Central memory CD4-positive, alpha-beta T cell (primary cell): ENCODE measurements at places on chromosomes 13 and 19.

- no peak for DNase-seq
Observed at GRCh38 chr13:42649141-42649540, 75.2 kb downstream of the TNFSF11 start.

DNA sequence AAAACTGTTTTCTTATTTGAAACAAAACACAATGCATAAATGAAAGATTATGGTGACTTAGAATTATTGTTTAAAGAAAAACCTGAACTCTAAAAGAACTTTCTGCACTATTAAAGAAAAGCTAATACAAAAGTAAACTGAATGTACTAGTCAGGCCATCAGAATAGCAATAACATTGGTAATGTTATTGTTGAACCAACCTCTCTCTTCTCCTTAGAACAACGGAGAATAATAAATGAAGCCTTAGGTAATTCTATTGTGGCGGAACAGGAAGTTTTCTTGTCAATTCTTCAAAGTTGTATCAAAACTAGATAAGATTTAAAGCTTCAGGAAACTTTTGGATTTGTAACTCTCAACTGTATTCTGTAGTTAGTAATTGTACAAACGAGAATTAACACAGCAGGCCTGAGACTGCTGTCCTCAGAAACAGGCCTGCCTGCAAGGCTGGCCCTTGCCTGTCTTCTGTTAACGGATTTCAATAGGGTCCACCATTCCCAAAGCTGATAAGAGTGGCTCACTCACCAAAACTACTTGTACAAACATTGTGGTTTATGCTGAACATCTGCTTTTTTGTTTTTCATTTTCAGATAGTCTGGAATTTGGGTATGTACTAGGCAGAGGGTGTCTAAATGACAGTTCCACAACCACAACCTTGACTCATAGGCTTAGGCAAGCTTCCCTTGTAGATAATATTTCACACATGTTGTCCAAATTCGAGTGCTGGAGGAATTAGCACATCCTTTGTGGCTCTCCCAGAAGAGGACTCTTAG lies 825.8 kb downstream of the GPC5 start:
- no peak for DNase-seq

DNA sequence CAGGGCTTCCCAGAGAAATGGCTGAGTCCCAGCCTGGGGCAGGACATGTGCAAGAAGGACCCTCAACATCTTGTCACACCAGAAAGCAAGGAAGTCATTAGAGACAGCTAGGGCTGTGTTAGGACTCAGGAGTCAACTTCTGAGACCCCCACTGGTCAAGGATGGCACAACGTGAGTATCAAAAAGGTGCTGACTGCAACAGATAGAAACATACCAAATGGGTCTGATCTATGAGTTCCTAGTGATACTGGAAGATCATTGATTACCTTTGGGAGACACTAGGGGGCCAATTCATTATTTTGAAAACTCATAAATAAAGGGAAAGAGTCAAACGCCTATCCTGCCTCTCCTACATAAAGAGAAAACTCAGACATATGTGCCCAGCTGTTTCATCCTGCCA lies 73.5 kb upstream of the GJB6 start:
- DNase-seq, result no peak

DNA sequence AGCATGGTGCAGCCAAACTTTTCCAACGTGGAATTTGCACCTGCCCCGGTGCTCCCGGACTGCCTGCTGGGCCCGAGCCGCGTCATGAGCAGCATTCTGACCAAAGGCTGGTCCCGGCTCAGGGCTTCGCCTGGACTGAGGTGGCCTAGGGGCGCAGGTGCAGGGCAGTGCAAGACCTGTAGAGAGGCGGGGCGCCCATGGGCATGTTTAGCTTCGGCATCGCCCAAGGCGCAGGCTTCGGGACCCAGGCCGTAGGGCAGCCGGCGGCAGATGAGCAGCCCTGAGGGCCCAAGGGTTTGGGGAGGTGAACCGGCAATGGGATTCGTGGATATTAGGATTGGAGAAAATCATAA lies 23.8 kb downstream of the LRFN3 start:
- DNase-seq, result no peak

DNA sequence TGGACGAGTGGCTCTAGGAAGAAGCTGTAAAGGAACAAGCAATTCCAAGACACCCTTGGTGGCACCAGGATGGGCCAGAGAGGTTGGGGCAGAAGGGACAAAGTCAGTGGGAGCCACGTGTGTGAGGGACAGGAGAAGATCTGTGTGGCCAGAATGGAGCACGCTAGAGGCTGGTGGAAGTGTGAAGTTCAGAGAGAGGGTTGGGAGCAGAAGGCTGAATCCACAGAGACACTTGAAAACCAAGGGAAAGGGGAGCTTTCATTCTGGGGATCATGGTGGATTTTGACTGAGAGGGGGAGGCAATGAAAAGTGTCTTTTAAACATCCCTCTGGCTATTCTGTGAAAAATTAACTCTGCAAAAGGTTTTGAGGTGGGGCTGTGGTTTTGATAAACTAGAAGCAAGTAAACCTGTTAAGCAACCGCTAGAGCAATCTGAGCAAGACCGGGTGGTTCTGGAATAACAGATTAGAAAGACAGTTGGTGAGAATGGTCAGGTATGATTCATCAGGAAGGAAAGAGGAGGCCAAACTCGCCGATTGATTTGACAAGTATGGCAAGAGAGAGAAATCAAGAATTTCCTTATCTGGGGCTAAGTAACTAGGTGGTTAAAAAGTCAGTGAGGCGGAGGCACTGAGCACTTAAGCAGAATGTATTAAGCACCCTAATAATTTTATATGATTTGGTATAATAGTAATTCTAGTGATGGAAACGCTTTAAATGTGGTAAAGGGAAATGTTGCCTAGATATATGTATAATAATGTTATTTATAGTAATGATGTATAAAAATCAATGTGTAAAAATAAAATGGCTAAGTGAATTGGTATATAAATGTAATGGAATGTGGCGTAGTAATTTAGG lies 140.0 kb downstream of the MYO16 start:
- DNase-seq, result no peak

GRCh38 chr13:113658836-113659235 lies 838 bp upstream of the ATP4B start:
- DNase-seq, result no peak

- no peak for DNase-seq
Observed at GRCh38 chr13:61608138-61608537, 192.5 kb upstream of the PCDH20 start.

GRCh38 chr13:73059460-73060250 lies 850 bp downstream of the KLF5 start:
- peak; percentile 45 for DNase-seq

GRCh38 chr19:3336680-3337523 lies 29.5 kb upstream of the NFIC start:
- no peak for DNase-seq

DNA sequence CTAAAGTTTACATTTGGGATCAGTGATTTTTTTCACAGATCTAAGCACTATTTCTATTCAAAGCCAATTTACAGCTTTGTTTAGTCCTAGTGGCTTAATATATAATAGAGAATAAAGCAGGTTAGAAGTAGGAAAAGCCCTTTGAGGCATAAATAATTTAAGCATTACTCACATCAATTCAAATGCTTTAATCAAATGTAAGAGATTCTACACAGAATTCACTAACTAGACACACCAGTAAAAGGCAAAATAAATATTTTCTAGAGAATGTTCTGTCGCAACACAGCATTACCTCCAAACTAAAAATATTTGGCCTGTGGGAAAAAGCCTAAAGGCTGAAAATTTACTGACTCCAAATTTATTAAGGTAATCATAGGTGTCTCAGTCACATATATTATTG lies 31.3 kb downstream of the KCTD12 start:
- no peak for DNase-seq

GRCh38 chr19:48325265-48325910 lies at the start of gene EMP3:
EMP3 (plus strand) TSS chr19:48325552; CDS start chr19:48326845, 1,293 bp downstream.
- DNase-seq, result peak; percentile 88

DNA sequence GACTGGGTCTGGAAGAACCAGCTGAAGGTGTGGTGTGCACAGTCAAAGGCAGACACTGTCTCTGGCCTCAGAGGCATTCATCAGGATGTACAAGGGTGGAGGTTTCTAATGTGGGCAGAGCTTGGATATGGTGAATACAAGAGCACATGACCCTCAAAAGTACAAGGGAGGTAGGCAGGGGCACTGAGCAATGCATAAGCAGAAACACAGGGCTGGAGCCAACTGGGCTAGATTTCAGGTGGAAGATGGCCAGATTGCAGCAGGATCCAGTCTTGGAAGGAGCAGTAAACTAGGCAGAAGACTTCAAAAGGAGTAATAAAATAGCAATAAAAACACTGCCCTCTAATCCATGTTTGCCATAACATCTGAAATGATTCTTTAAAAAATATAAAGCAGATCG lies 417.1 kb downstream of the OLFM4 start:
- no peak for DNase-seq

DNA sequence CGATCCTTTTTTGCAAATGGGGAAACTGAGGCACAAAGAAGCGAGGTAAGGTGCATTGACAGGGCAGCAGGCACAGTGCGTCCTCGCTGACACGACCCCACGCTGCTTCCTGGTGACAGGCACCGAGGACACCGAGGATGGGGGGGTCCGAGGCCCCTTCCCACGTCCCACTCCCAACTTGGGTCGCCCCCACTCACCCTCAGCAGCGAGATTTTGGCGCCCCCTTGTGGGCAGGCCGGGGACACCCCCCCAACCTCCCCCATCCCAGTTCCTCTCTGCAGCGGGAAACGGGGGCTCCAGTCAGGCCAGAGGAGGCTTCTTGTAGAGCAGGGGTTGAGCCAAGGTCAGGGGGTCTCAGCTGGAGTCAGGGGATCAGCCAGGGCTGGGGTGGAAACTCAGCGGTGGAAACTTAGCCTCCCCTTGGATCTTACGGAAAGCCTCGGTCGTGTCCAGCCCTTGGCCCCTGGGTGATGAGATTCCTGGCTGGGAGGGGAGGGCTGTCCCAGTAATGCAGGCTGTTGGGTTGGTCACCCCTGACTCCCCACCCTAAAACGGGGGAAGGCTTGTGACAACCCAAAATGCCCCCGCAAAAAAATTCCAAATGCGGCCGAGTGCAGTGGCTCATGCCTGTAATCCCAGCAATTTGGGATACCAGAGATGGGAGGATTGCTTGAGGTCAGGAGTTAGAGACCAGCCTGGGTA lies 8.2 kb downstream of the SMIM24 start:
- no peak for DNase-seq

DNA sequence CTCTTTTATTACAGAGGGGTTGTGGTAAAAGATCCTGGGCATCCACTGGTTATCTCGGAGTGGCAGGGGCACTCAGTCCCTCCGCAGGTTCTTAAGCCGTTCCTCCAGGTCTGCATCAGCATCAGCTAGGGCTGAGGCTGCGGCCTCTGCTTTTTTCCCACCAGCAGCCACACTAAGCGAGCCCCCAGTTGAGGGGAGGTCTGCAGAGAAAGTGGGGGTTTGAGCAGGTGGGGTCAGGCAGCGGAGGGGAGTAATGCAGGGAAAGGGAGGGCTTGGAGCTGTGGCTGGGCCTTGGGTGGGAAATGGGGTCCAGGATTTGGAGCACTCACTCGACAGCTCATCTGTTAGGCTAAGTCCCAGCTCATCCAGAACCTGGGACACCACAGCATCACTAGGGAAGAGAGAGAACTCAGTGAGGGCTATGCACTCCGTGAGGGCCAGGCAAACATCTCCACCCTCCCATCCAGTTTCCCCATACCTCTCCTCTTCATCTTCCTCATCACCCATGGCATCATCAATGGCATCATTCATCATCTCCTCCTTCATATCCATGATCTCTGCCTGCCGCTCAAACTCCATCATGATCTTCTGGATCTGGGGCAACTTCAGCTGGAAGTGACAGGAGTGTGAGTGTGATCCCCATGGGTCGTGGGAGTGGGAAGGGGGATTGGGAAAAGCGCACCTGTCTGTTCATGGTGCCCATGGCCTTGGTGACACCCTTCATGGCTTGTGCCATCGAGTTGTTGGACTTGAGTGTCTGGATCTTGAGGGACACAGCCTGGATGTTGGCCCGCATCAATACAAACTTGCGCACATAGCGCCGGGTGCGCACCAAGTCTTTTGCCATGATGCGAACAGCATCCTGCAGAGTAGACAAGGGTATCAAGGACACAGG lies 3.1 kb downstream of the CHMP2A start:
- no peak for DNase-seq

- no peak for DNase-seq
Observed at GRCh38 chr13:91375116-91375729, 23.2 kb upstream of the GPC5 start.

GRCh38 chr19:30175987-30176386 lies 196.2 kb upstream of the ZNF536 start:
- DNase-seq, result no peak

DNA sequence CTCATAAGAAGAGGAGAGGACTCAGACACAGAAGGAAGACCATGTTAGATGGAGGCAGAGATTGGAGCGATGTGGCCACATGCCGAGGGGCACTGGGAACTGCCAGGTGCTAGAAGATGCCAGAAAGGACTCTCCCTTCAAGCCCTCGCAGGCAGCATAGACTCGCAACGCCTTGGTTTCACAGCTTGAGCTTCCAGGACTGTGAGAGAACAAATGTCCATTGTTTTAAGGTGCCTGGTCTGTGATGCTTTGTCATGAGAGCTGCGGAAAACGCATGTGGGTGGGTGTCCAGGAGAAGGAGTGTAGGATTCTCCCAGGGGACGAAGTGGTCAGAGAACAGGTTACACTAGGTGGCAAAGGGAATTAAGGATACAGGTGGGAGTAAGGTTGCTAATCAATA lies 125.9 kb upstream of the USP29 start:
- no peak for DNase-seq

- no peak for DNase-seq
Observed at GRCh38 chr19:16623576-16623975, 4.4 kb downstream of the MED26 start.

DNA sequence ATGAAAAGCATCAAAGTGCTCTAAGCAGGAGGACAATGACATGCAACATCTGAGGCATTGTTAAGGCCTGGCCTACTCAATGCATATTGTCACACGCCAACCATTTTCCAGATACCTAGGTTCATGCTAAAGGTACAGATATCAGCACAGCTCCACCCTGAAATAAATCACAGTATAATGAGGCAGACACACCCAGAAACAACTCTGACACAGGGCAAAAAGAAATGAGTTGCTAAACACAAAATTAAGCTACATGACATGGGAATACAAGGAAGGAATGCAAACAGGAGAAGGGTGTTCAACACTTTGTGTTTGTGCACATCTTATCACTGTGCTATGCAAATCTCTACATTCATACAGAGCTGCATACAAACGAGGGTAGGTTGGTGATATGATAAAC lies 86.5 kb downstream of the EPSTI1 start:
- no peak for DNase-seq

DNA sequence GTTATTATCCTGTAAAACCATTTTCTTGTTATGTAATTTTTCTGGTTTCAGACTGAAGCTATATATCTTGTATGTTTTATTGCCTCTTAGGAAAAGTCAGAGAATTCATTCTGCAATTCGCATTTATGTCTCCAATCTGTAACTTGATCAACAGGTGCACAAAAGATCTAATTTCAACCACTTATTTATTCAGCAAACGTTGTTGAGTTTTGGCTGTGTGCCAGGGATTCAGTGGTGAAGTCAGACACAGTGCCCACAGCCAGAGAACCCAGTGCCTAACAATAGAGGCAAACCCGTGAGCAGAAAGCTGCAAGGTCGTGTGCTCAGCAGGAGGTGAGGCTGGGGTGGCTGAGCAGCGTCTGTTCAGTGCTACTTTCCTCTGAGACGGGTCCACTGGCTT lies 119.5 kb upstream of the MCF2L start:
- no peak for DNase-seq

- DNase-seq, result no peak
Observed at GRCh38 chr19:30666301-30666803, 294.2 kb downstream of the ZNF536 start.
